Activated gamma-delta T cell treated with anti-CD3 and anti-CD28 coated beads, Interleukin-2, amount 50 U/mL, for 16 hours (primary cell): ENCODE measurements at places on chromosomes 11 and 22.

DNA sequence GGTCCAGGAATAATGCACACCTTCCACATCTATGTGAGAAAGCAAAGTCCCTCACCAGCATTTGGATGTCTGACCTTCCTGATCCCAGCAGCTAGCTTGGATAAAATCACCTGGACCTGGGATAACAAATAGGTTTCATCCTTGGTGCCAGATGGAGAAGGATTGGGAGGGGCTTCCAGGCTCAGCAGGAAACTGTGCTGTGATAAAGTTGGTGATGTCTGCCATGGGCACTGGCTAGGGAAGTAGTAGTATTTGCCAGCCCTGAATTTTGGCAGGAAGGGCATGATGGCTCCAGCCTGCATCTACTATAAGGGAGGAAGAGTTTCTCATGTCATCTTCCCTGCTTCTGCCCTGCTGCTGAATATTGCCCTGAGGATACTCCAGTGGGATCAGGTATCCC is 37.5 kb downstream of the C11orf91 start:
- DNase-seq: no peak

- no peak for DNase-seq
Observed at GRCh38 chr11:102071497-102072472, 24.5 kb downstream of the CFAP300 start.

DNA sequence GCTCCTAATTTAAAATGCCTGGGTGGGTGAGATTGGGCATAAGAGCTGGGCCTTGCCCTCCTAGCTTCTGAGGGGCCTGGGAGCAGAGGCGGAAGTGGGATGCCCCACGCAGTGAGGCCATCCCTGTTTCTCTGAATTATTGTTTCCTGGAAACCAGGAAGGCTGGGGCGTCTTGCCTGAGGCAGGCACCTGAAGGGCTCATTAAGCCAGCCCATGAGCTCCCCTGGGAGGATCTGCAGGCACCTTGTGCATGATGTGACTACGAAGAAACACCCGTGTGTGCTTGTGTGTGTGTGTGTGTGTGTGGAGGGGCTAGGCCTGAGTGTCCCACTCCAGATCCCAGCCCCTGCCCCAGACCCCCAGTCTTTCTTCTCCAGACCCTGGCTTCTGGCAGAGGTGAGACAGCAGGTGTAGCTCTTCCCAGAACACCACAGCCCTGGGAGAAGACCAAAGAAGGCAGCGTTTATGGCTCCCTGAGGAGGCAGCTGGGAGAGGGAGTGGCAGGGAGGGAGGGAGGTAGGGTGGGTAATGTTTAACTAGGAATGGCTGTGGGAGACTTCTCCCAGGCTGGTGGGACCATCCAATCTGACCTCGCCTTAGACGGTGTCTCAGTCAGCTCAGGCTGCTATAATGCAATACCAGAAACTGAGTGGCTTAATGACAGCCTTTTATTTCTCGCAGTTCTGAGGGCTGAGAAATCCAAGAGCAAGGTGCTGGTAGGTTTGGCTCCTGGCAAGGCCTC is 2.1 kb upstream of the BATF2 start:
- DNase-seq: no peak

- DNase-seq: no peak
Observed at GRCh38 chr11:30440510-30440909, 117.6 kb downstream of the ARL14EP start.

- DNase-seq: no peak
Observed at GRCh38 chr11:75760243-75760642, 8.3 kb upstream of the DGAT2 start.
